ENCODE measurements at places on chromosomes 1 and 21.

GRCh38 chr1:234093741-234094140 lies 189.3 kb downstream of the SLC35F3 start:
- DNase-seq: no peak

DNA sequence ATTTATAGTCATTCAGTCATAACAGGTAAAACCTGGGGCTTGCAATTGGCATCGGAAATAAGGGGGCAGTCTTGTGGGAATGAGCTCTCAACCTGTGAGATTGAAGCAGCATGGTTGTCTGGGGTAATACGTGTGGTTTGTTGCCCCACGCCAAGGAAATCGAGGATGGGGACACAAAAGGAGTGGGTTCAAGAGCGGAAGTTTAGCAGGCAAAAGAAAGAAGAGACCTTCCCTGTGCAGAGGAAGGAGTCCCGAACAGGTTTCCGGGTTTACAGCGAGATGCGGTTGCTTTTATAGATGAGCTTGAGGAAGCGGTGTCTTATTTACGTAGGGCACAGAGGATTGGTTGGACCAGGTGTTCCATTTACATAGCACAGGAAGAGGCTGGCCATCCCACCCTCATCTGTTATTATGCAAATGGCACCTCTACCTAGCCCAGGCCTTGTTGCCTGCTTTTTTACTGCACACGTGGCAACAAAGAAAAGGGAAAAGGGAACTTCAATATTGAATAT lies 37.3 kb downstream of the IFNAR1 start:
- peak; percentile 50 for DNase-seq

- no peak for DNase-seq
Measured at GRCh38 chr1:44029260-44029910, 1.9 kb downstream of the SLC6A9 start.

- no peak for DNase-seq
Measured at GRCh38 chr1:82048596-82048995, 247.9 kb downstream of the ADGRL2 start.

- DNase-seq: no peak
Measured at GRCh38 chr1:12148958-12149790, 17.6 kb upstream of the TNFRSF1B start.

- DNase-seq: no peak
Measured at GRCh38 chr1:172497230-172497629, 35.7 kb upstream of the SUCO start.

DNA sequence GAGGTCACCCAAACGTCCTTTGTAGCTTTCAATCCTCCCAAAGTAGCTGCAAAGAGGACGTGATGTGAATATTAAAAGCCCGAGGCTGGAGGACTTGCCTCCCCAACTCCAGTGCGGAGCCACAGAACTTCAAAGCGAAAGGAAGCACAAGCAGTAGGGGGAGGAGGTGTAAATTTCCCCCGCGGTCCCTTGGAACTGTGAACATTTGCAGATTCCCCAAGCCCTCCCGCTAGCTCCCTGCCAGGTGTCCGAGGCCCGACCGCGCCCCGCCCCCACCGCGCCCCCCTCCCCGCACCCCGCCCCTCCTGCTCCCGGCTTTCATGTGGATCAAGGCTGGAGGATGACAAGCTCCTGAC lies 41.5 kb upstream of the HAO2 start:
- DNase-seq: peak; percentile 4

DNA sequence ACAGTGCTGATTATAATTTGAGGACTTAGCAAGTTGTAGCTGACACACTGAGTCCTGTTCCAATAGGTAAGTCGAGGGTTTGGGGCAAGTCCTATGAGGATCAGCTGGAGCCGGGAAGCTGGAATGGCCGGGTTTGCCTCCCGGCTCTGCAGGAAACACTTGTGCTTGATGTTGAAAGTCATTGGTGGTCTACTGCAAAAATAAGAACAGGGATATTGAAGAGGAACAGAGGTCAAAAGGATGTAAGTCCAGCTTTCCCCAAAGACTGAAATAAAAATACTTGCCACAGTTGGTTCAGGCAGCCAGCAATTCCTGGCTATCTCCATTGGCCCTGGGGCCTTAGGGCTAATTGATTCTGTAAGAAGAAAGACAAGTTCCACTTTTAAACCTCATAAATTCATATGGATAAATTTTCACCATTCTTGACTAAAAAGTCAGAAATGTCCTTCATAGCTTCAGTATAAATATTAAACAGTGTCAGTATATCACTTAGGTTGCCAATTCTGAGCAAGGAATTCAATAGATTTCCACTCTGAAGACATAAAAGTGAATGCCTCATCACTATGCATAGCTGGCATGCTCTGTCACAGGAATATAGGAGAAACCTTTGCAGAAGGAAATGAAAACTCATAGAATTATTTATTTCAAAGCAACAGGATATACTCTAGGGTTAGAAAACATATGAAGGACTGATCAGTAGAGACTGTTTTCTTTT lies 165.2 kb downstream of the AK5 start:
- no peak for DNase-seq

GRCh38 chr1:11341901-11342552 lies 69.0 kb downstream of the UBIAD1 start:
- DNase-seq: no peak

- DNase-seq: no peak
Measured at GRCh38 chr1:1237874-1238701, 6.1 kb downstream of the B3GALT6 start.

- no peak for DNase-seq
Measured at GRCh38 chr1:44151332-44151731, 9.9 kb upstream of the KLF18 start.

GRCh38 chr1:24540906-24541710 lies 14.8 kb upstream of the NCMAP start:
- DNase-seq: no peak

- DNase-seq: peak; percentile 47
Measured at GRCh38 chr1:24745711-24746413, 615 bp downstream of the CLIC4 start.
